Stimulated activated naive B cell treated with anti-CD40 and anti-IgM and Interleukin-4, amounts not matched to agents 10 μg/mL and 1 μg/mL and 100 μg/mL, for 72 hours (primary cell): ENCODE measurements at places on chromosomes 1 and 21.
A peak's percentile ranks its signal among the peaks of the same experiment; 100 is the strongest.

- DNase-seq, result no peak
Measured at GRCh38 chr1:212166244-212166643, 119.0 kb upstream of the PPP2R5A start.

- no peak for DNase-seq
Measured at GRCh38 chr1:143691400-143691891, 280.3 kb downstream of the FAM72C start.

- DNase-seq, result peak; percentile 80
Measured at GRCh38 chr1:93681101-93681988, at the start of gene BCAR3. BCAR3 (minus strand) TSS chr1:93681837; CDS start chr1:93674930, 6,907 bp downstream.

DNA sequence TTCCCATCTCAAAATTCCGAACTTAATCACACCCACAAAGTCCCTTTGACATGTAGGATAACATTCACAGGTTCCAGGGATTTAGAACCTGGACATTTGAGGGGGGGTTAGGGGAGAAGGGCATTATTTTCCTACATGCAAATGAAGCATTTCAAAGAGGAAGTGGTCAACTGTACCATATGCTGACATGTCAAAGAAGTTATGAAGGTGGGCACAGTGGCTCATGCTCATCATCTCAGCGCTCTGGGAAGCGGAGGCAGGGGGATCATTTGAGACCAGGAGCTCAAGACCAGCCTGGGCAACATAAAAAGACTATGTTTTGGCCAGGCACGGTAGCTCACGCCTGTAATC lies 35.7 kb downstream of the PTP4A2 start:
- no peak for DNase-seq

DNA sequence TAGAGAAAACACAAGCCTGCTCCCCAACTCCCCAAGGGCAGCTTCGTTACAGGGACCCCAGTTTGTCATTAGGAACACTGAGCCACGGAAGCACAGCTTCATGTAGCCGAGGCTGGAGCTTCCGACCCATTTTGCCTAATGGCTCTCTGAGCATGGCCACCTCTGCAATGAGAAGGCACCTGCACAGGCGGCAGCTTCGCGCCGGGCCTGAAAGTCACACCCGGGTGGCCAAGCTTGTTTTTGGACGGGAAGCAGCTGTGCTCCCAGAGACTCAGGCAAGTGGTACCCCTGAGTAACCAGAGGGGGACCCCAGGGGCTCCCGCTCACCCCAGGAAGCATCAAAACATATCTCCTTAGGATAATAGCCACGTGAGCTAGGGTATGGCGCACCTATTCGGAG lies 80.9 kb downstream of the SLC66A1 start:
- no peak for DNase-seq

DNA sequence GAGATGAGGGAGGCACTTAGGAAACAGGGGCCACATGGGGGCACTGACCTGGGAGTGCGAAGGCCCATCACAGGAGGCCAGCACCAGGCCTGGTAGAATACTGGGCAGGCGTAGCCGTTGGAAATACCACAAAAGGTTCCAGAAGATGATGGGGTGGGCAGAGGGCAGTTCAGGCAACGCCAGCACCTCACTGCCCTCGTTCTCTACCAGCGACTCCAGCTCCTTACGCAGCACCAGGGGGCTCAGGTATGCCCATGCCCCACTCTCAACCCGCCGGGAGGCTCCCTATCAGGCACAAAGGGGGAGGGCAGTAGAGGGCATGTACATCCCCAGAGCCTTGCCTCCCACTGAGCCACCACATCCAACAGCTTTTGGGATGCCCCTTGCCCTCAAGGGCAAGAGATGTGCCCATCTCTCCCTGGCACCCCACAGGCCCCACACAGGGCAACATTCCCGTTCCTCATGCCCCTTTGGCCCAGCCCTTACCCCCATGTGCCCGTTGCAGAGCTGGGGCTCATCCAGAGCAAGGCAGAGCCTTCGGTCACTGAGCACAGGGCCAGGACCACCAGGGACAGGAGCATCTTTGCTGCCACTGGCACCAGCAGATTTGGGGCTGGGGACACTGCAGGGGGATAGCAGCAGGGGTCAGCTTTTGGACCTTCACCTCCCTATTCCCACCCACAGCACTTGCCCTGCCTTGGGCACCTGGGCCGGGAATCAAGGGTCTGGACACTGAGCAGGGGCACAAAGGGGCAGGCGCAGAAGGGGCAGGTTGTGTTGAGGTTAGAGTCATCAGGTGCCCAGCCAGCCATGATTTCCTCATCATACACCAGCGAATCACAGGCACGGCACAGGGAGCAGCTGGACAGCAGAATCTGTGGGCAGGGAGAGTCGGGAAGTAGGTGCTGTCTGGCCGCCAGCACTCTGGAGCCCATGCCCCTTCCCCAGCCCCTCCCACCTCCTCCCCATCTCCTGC lies 9.7 kb upstream of the GATAD2B start:
- DNase-seq, result no peak

- no peak for DNase-seq
Measured at GRCh38 chr1:11474826-11475225, 4.1 kb upstream of the DISP3 start.

- no peak for DNase-seq
Measured at GRCh38 chr1:207968521-207969009, 57.6 kb upstream of the CD34 start.
